Amniotic stem cell (primary cell): ENCODE measurements at places on chromosomes 16 and 17.
A peak's percentile ranks its signal among the peaks of the same experiment; 100 is the strongest.

GRCh38 chr16:66902648-66903543, 15.8 kb downstream of the CDH16 start:
- no peak for DNase-seq

DNA sequence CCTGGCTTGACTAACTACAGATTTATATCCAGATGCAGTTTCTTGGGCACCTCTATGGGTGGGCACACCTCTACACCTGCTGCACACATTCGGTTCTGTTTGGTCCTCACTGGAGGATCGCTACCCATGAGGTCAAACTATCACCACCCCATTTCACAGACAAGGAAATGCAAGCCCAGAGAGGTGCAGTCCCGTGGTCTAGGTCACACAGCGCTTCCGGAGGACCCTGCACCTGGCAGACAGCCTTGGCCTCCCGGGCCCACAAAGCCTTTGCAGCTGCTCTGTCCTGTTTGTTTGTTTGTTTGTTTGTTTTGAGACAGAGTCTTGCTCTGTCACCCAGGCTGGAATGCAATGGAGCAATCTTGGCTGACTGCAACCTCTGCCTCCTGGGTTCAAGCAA, 39.3 kb upstream of the JPH3 start:
- DNase-seq, result no peak

DNA sequence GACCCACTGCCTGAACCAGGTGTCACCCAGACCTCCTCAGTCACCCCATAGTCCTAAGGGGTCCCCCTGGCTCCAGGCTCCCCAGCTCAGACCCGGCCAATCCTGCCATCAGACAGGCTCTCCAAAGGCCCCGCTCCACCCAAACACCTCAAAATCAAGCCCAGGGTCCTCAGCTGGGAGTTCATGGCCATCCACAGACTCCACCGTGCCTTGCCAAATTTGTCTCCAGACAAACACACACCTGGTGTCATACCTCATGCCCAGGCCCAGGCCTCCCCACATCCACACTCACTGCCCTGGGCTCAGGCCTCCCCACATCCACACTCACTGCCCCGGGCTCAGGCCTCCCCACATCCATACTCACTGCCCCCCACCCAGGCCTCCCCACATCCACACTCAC, 12.5 kb downstream of the RPH3AL start:
- no peak for DNase-seq

DNA sequence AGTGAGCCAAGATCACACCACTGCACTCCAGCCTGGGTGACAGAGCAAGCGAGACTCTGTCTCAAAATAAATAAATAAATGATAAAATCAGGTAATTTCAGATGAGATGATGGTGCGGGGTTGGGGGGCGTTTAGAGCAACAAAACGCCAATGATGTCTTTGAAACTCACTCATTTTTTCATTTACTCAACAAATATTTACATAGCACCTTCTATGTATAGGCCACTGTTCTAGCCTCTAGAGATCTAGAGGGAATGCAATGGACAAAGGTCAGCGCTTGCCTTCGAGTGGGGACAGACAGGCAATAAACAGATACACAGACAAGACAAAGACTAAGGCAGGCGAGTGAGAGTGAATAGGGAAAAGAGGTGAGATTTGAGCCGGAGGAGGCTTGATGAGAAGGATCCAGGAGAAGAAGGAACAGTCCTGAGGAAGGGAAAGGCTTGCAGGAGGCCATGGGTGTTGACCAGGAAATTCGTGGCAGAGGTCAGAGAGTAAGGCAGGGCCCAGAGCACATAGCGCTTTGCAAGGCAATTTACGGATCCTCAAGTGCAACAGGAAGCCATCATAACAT, 14.1 kb downstream of the ALDH3A1 start:
- DNase-seq, result no peak

DNA sequence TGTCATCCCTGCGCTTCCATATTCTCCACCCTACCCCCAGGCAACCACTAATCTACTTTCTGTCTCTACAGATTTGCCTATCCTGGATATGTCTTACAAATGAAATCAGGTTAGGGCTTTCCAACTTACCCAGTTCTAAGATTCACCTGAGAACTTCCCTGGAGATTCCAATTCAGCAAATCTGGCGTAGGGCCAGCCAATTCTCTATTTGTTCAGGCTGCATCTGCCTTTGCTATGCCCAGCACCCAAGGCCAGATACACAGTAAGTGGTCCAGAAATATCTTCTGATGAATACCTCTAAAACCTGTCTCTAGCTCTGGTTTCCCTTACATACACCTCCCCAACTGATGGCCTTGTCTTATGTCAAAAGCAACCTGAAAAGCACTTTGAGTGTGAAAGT, 10.4 kb upstream of the CTCF start:
- DNase-seq, result no peak

- no peak for DNase-seq
These were observed 1.1 kb downstream of the SLC39A11 start for GRCh38 chr17:73091410-73091769.

GRCh38 chr16:53291757-53292392, 142.4 kb upstream of the RBL2 start:
- no peak for DNase-seq

- peak; percentile 89 for DNase-seq
These were observed 4.5 kb downstream of the ABCC3 start for GRCh38 chr17:50638966-50639713.

DNA sequence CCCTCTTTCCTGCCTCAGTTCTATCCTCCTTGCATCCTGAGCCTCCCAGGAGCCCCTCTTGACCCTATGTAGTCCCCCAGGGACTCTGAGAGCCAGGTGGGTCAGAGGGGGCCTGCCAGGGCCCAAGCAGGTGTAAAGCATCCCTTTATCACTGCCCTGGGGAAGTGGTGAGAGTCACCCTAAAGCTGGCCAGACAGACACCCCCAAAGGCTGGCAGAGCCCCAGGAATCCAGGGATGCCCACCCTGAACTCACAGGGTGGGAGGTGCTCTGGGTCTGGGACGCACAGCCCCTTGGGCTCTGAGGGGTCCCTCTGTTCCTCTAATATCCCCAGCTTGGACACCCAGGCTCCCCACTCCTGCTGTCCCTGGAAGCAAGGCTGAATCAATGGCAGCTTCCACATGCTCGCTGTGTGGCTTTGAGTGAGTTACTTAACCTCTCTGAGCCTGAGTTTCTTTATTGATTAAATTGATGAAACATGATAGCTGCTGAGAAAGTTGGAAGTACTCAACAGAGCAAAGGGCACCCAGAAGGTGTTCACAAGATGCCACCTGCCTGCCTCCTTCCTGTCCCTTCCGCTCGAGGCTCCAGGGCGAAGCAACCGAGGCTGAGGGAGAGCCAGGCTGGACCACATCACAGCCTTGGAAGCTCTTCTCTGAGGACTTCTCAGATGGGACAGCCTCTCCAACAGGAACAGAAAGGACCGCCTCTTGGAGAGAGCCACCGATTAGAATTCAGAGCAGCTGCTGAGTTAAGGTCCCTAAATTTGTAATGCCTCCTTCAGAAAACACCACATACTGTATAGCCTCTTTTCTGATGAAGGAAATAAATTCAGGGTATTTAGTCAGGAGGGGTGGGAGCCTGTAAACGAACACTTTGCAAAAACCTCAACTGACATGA, 67.1 kb upstream of the DOC2B start:
- DNase-seq, result no peak

DNA sequence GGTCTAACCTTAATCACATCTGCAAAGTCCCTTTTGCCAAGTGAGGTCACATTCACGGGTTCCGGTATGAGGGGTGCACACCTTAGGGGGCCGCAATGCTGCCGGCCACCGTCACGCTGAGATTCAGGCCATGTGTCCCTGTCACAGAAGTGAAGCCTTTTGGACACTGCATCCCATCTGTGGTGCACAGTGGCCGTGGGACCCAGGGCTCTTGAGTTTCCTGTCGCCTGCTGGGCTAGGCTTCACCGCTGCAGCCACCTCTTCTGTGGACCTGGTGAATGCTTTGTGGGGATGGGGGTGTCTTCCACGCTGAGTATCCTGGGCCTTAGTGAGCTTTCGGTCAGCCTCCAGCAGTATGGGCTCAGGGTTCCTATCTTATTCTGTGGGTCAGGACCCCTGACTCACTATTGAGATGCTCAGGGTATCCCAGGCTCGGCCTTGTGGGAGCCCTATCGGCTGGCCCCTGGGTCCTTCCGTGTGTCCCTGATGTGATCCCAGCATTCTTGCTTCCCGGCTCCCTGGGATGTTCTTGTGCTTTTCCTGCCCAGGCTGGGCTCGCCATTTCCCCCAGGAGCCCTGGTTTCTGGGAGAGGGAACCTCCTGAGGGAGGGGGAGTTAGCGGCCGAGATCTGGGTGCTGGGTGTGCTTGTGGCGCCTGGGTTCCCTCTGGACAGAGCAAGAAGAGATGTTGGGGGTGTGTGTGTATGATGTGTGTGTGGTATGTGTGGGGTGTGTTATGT, 4.9 kb upstream of the SLC38A10 start:
- no peak for DNase-seq

- DNase-seq, result no peak
These were observed 27.3 kb downstream of the LASP1 start for GRCh38 chr17:38897176-38897575.

GRCh38 chr17:158379-158778, 21.0 kb downstream of the SCGB1C2 start:
- no peak for DNase-seq

DNA sequence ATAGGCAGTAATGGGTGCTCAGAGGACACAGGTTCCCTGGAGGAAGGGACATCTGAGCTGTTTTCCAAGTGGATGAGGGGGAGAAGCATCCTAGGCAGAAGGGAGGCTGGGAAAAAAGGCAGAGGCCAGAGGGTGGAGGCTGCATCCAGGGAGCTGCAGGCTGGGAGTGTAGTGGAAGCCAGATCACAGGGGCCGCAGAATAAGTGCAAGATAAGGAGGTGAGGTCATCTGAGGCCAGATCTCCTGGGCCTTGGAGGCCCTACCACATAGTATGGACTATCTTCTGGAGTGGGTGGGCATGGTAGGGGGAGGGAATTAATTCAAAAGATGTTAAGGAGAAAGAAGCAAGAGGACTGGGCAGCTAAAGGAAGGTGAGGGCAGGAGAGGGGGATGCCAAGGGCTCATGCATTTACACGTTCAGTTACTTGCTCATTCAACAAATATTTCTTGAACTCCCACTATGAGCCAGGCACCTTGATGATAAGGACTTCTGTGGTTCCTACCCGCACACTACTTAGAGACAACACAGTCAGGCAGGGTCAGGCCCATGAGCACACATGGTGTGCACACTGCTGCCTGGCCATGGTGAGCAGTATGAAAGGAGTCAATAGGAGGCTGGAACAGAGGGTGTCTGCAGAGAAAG, 2.4 kb upstream of the RIPOR1 start:
- DNase-seq, result no peak

- DNase-seq, result no peak
These were observed 557.8 kb upstream of the SALL1 start for GRCh38 chr16:51708861-51709260.
